ENCODE measurements at places on chromosomes 2 and 18.
A peak's percentile ranks its signal among the peaks of the same experiment; 100 is the strongest.

GRCh38 chr2:159287733-159288132 is 1.2 kb upstream of the WDSUB1 start:
- no peak for DNase-seq

DNA sequence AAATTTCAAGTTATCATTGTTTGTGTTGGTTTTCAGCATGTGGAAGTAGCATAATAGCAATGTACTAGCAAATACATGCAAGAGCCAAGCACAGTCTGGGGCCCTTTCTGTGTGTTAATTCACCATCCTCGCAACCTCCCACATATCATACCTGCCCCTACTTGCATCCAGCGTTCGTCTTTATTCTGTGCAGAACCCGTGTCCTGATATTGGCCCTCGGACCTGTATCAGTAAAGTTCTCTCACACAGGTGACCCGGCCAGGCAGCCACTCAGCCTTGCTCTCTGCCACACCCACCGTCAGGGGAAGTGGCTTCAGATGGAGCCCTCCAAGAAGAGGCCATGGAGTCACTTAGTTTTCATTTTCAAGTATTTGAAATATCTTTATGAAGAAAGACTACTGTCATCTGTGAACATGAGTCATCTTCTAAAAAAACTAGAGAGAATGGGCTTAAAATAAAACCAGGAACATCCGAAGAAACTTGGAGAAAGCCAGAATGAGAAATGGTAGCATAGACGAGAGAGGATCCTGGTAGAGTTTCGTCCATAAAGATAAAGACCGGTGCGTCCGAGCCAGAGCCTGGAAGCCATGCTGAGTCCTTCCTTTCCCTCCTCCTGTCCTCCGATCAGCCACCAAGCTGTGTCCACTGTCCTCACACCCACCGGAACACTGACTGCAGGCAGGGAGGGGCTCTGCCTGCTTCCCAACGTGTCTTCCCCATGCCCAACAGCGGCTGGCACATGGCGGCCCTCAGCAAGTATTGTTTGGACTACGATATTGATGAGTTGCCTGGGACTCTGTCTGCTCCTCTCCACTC is 57.3 kb upstream of the RPL31 start:
- no peak for DNase-seq

- DNase-seq = no peak
Observed at GRCh38 chr18:12308386-12309100, 502 bp downstream of the TUBB6 start.

DNA sequence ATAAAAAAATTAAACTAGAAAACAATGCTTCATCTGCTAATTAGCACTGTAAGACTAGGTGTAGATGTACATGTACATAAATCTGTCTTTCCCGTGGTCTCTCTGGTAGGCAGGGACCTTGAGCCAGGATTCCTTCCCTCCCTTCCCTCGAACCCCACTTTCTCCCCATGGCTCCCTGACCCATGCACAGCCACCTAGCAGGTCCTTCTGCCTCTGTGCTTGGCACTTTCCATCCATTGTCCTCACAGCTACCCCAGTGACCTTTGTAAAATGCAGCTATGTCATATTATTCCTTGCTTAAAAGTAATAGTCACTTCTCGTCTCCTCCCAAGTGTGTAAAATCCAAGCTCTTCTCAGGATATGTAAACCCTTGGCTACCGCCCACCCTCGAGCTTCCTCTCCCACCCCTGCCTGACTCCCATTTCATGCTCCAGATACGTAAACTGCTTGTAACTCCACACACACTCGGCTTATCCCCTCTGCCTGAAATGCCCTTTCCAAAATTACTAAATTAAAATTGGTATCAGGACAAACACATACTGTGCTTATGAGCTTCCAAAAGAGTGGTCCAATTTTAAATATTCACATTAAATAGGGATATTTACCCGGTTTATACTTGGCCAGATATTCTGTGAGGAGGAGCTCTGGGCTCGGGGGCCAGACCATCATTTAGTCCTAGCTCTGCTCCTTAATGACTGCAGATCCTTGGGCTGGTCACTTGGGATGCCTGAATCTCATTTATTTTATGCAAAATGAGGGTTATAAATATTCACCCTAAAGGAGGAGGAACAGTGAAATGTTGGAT is 54.0 kb upstream of the RALBP1 start:
- no peak for DNase-seq

DNA sequence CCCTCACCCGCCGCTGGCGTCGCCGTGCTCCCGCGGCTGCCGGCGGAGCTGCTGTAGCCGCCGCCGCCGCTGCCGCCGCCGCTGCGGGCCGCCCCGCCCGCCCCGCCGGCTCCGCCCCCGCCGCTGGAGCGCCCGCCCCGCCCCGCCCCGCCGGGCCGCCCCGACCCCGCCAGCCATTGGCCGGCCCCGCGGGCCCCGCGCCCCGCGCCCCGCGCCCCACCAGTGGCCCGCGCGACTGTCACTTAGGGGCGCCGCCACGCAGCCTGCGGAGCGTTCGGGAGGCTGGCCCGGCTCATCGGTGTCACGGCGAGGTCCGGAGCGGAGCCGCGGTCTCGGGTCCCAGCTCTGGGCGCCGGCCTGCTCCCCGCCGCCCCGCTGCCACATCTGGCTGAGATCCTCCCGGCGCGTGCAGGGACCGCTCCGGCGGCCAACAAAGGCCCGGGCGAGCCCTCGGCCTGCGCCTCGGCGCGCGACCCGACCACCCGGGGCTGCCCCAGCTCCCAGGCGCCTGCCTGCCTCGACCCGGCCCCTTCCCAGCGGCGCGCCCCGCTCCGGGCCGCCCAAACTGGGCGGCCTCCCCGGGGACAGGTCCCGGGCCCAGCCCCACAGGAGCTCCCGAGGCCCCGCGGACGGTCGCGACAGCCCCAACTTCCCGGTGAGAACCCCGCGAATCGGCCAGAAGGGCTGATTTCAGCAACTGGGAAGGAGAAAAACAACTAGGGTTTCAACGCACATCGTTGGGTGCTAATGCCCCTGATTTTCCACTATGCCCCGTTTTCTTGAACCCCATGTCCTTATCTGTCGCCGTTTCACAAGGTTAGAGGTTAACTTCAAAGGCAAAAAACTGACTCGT is at the start of gene MGAT4A:
MGAT4A (minus strand) TSS at position 92 of the 853 bp plus-strand sequence. CDS start 4,800 bp downstream, outside the sequence.
- peak; percentile 77 for DNase-seq

- no peak for DNase-seq
Observed at GRCh38 chr2:198710562-198710961, 747.2 kb downstream of the SATB2 start.

GRCh38 chr2:48391616-48392015 is 138.3 kb upstream of the STON1 start:
- no peak for DNase-seq

GRCh38 chr2:112184121-112184520 is 45.9 kb downstream of the FBLN7 start:
- no peak for DNase-seq

DNA sequence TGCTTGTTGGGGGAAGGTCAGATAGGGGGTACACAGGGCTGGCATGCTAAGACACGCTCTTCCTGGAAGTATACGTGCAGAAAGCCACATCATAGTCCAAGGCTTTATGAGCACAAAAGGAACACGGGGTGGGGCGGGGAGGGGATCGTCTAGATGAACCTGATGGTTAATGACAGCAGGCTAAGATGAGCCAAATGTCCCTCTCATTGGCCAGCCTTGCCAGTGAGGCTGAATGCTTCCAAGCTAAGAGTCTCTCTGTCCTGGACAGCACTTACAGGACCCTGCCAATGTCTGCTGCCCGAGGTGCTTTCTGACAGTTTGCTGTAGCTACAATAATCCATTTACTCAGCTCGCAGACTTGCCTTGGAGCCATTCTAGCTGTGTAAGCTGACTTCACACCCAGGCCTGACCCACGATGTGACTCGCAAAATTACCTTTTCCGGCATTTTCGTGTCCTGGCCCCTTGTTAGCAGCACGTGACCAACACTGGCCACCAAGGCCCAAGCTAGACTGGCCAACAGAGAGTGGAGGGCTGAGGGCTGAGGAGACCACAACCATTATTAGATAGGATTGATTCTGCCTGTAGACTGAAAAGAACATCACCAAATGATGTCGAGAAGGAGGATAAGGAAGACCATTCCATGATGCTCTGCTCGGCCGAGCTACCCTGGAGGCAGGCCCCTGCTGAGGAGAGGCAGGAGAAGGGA is 84.2 kb downstream of the MALT1 start:
- DNase-seq = no peak

DNA sequence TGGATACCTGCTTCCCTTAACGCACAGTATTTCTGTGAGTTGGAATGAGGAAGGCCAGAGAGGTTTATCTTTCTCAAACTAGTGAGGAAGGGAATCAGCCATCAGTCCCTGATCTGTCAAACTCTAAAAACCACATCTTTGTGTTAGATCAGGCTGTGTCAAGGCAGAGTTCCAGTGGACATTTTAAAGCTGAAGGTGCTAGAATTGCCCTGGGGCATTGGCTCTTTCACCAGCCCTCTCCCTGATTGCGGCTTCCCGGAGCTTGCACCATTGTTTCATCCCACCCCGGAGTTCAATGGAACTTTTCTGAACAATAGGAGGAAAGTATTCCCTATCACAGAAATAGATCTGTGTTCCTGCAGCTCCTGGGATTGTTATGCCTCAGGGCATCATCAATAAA is 110.2 kb downstream of the RNF144A start:
- no peak for DNase-seq

DNA sequence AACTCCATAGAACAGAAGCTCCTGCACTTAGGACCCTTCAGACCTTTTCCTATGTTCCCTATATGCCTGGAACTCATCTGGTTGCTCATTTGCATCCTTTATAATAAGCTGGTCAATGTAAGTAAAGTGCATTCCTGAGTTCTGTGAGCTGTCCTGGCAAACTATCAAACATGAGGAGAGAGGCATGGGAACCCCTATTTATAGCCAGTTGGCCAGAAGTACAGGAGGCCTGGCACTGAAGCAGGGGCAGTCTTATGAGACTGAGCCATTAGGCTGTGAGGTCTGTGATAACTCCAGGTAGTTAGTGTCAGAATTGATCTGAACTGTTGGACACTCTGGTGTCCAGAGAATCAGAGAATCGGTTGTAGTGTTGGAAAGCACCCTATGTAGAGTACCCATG is 88.4 kb downstream of the EHD3 start:
- no peak for DNase-seq

GRCh38 chr18:23897733-23898132 is 116.8 kb upstream of the TTC39C start:
- no peak for DNase-seq

GRCh38 chr2:207928079-207928478 is 97.2 kb downstream of the PLEKHM3 start:
- no peak for DNase-seq

GRCh38 chr2:219282943-219283581 is 3.9 kb downstream of the DNAJB2 start:
- no peak for DNase-seq

- no peak for DNase-seq
Observed at GRCh38 chr2:127310980-127311379, 17.0 kb upstream of the ERCC3 start.

- peak; percentile 89 for DNase-seq
Observed at GRCh38 chr2:28392297-28393113, at the start of gene FOSL2. FOSL2 (plus strand) TSS chr2:28392858; CDS start chr2:28393721, 863 bp downstream.

GRCh38 chr2:64328756-64329155 is 125.2 kb upstream of the LGALSL start:
- DNase-seq = no peak

DNA sequence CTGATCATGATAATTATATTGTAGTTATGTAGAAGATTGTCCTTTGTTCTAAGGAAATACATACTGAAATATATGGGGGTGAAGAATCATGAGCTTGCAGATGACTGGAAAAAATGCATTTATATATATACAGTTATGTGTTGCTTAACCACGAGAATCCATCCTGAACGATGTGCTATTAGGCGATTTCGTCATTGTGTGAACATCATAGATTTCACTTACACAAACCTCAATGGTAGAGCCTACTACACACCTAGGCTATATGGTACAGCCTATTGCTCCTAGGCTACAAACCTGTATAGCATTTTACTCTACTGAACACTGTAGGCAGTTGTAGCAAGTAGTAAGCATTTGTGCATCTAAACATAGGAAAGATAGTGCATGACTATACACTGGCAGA is 2.6 kb upstream of the ACAA2 start:
- DNase-seq = no peak

- DNase-seq = no peak
Observed at GRCh38 chr18:52077251-52077983, 262.6 kb upstream of the DCC start.

DNA sequence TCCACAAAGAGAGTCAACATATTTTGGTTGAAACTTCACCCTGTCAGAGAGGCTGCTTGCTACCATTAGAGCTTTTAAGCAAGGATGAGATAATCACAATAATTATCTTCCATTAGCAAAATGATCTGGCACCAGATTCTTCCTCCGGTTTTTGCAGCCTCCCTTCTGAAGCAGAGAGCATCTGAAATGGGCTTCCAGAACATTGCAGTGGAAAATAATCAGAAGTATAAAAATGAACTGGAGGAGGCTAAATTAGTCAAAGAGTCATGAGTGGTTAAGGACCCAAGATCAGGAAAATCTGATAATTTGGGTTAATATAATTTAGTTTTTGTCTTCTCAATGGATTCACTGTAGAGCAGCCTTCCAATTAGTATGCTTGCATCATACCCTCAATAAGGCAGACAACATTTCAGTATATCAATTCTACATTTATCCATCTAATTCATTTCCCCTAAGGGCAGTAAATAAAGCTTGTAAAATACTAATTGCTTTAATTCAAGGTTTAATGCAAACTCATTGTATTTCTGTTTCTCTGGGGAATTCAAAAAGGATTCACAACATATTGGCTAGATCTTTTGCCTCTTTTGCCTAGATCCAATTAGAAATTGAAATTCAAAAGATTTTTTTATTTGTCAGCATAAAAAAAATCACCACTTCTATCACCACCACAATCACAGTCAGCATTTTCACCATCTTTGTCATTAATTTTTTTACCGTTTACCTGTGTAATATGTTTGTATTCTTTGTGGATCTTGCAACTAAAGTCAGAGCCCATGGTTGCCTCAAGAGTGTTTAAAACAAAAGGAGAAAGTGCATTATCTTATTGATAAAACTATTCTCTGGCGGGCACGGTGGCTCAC is 537.2 kb upstream of the DCC start:
- DNase-seq = no peak

DNA sequence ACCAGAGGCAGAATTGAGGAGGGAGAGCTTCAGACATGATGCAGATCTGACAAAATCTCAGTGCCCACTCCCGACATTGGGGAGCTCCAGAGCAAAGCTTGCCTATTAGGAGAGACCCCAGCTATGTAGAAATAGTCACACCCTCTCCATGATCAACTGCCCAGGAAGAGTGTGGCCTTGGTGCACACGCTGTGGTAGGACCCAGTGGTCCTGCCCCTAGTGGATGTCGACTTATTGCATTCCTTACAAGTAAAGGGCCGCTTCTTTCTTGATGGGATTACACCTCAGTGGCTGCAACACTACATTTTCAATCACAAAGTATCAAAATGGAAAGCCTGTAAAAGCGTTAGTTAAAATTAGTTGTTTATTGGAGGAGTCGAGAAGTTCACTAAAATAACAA is 64.2 kb downstream of the VRK2 start:
- DNase-seq = no peak

- DNase-seq = no peak
Observed at GRCh38 chr2:65452150-65452895, 19.9 kb upstream of the SPRED2 start.

DNA sequence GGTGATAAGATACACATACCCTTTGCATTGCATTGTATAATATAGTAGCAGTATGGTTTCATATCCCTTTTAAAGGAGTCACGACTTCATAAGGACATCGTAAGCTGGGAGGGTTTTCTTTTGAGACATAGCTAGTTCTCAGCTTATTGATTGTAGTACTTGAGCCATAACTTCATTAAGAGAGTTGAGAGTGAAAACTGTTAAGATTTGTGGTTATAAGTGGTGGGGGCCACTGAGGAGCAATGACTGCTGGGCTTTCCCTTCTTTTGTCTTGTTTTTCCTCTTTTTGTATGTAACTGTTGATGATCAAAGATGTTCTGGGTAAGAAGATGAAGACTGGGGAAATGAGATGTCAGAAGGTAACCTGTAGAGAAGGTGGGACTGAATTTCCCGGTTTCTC is 11.0 kb downstream of the EIF5B start:
- DNase-seq = no peak

Data from effector CD4-positive, alpha-beta T cell (primary cell).